ENCODE measurements at places on chromosomes 1 and 21.

- DNase-seq, result no peak
These were observed 51.4 kb downstream of the RHBG start for GRCh38 chr1:156420205-156421061.

- DNase-seq, result no peak
These were observed 262.5 kb upstream of the B3GALT2 start for GRCh38 chr1:193448682-193449461.

DNA sequence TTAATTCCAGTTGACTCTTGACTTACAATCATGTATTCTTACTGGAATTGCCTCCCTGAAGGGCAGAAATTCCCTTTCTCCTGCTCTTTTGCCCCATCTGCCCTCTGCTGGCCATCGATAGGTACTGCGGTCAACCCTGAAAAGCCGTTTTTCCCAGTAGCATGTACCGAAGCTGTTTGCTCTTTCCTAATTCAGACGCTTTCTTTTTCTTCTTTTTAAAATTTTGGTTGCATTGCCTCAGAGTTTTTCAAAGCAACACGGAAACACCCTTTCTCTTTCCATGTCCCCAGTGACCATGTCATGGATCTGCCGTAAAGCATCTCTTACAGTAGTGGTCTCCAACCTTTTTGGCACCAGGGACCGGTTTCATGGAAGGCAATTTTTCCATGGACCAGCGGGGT lies 164.2 kb upstream of the C1orf21 start:
- DNase-seq, result no peak

GRCh38 chr1:184049291-184049690 lies 2.2 kb upstream of the TSEN15 start:
- DNase-seq, result no peak

- no peak for DNase-seq
These were observed 1643.1 kb upstream of the B3GALT2 start for GRCh38 chr1:194829492-194829891.

DNA sequence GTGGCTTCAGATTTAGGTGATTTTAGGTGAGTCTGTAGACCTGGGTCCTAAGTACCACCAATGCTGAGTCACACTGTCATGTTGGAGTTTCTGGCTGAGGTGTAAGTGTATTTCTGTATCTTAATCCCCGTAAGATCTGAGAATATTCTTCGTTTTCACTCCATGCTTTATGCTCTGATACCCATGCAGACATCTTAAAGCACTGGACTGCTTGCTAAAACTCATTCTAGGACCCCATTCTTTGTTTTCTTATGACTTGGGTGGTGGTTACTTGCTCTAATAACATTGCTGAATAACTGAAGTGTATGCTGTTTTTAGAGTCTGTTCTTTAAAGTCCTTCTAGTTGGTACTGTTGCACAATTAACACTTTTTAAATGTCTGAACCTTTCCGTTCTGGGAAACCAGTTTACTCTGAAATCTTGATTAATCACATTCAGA lies 36.6 kb downstream of the CDC42 start:
- DNase-seq, result no peak
